ENCODE measurements at places on chromosomes 11 and 22.

GRCh38 chr22:26362471-26362870 is 66.6 kb upstream of the ASPHD2 start:
- no peak for DNase-seq

DNA sequence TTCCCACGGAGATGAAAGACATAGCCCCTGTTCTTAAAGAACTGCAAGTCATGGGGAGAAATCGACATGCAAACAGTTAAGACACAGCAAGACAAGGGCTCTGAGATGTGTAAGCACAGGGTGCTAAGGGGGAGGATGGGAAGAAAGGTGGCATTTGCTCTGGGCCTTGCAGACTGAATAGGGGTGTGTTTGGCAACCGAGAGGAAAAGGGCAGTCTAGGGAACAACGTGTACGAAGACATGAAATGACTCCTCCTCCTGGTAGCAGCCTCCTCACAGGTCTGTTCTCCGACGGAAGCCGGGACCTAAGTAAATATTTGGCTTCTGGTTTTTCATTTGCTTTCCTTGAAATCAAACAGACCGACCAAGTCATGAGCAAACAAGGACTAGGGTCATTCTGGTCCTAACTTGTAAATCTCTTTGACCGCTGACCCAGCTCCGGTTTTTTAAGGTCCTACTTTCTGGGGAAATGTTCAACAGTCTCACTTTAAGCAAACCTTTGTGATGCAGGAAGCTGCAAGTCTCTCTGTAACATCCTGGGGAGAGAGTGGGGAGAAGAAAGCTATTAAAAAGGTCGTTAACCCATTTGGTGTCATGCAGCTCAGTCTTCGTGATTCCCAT is 19.7 kb downstream of the NNMT start:
- peak; percentile 19 for DNase-seq

GRCh38 chr11:134640536-134640935 is 228.5 kb upstream of the B3GAT1 start:
- no peak for DNase-seq

DNA sequence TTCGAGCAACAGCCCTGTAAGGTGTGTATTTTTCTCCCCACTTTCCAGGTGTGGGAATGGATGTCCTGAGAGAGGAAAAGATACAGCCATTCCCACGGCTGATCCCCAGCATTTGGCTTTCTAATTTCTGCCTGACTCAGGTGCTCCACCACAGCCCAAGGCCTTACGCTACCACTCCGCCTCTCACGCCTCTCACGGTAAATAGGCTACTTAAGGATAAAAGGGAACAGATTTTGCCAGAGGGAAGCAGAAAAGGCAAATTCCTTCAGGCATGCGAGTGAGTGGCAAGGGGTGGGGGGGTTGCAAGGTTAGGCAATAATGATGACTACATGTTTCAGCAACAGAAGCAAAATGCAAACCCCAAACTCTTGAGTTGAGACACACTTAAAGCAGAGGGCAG is 9.2 kb downstream of the PVALB start:
- DNase-seq, result no peak

DNA sequence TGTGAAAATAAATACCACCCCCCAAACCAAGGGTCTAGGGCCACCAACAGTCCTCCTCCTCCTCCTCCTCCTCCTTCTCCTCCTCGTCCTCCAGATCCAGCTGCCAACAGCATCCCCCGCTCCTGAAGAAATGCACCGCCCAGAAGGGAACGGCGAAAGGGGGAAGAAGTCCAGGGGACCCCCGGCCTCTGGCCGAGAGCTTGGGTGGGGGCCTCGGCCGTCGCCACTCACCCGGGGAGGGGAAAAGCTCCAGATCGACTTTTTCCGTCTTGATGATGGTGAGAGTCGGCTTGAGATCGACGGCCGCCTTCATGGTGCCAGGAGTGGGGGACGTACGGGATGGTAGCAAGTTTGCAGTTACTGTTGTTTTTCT is 65.7 kb downstream of the ETS1 start:
- no peak for DNase-seq

- DNase-seq, result no peak
Observed at GRCh38 chr11:3775736-3776406, 21.5 kb downstream of the NUP98 start.

DNA sequence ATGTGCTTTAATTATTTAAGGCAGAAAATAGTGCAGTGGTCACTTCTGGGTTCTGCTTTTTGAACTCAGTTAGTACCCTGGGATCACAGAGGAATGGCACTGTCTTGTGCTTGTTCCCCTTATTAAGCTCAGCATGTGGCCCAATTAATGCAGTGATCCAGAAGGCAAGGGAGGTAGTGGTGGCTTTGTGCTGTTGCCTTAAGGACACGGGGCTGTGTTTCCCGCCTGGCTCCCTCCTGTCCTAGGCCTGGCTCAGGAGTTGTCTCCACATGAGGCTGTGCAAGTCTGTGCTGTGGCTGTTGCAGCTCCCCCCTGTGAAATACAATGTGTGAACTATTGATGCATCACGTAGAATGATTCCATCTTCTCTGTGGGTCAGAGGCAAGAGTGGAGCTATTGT is 49.2 kb upstream of the CABP7 start:
- DNase-seq, result no peak

- DNase-seq, result no peak
Observed at GRCh38 chr11:110720431-110721275, 8.4 kb upstream of the ARHGAP20 start.

DNA sequence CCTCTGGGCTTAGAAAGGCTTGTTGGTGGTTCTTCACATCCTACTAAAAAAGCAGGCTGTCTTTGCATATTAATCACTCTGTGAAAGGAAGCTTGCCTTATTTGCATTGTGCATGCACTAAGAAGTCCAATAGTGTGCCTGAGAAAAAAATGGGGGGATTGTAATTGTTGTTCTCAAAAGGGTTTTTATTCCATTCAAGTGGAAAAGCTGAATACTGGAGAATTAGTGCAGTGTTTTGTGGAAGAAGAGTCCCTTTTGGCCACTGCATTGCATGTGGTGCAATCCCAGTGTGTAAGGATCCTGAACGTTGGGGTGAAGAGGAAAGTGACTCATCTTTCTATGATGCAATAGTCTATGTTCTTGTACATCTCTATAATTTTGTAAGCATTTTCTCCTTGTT is 16.5 kb downstream of the NCAM1 start:
- DNase-seq, result no peak

DNA sequence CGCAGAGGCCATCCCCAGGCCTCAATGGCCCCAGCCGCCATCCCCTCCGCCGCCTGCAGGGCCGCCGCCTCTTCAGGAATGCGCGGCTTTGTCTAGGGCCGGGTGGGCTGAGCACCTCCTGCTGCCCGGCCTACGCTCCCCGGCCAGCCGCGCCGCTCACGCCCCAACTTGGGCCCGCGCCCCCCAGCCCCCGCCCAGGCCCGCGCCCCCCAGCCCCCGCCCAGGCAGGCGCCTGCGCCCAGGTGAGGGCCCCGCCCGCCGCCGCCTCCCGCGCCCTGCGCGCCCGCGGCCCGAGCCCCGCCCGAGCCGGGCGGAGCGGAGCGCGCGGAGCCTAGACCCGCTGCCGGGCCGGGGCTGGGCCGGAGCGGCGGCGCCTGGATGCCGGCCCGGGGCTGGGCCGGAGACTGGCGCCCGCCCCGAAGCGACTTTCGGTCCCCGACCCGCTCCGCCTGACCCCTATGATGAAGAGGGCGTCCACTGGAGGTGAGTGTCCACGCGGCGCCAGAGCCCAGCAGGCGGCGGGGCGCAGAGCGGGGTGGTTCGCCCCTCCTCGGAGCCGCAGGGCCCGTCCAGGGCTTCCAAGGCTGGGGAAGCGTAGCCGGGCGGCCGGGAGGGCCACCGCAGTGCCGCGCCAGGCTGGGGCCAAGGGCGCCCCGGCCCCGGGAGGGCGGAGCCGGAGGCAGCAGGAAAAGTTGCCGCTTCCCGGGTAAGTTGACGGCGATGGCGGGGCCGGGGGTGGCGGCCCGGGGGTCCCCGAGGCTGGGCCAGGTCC is 34.3 kb upstream of the PRODH start:
- DNase-seq, result peak; percentile 2

GRCh38 chr22:22748297-22748743 is 103.9 kb downstream of the GGTLC2 start:
- peak; percentile 40 for DNase-seq

DNA sequence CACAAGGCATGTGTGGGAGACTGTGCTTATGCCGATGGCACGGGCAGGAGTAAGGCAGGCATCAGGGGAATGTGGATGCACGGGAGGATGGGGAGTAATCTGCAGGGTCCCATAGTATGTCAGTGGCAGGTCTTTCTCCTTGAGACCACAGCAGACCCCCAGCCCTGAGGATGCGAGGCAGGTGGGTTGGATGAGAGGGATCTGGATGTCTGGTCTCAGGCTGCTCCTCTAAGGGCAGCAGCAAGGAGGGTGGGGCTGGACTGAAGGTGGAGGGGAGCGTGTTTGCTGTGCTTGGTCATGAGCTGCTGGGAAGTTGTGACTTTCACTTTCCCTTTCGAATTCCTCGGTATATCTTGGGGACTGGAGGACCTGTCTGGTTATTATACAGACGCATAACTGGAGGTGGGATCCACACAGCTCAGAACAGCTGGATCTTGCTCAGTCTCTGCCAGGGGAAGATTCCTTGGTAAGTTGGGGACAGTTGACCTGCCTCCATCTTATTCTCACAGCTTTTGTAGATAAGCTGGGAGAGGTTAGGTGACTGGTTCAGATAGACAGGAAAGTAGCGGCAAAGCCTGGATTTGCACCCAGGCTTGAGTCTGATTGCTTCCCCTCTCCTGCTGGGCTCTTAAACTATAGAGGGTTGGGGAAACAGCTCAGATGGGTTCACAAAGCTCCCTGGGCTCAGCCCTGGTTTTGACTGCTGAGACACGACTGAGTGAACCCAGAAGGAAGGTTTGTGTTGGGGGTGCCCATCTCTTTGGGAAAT is at the start of gene APOL1:
APOL1 (plus strand) TSS at position 380 of the 769 bp plus-strand sequence. CDS start 1,823 bp downstream, outside the sequence.
- DNase-seq, result peak; percentile 94

DNA sequence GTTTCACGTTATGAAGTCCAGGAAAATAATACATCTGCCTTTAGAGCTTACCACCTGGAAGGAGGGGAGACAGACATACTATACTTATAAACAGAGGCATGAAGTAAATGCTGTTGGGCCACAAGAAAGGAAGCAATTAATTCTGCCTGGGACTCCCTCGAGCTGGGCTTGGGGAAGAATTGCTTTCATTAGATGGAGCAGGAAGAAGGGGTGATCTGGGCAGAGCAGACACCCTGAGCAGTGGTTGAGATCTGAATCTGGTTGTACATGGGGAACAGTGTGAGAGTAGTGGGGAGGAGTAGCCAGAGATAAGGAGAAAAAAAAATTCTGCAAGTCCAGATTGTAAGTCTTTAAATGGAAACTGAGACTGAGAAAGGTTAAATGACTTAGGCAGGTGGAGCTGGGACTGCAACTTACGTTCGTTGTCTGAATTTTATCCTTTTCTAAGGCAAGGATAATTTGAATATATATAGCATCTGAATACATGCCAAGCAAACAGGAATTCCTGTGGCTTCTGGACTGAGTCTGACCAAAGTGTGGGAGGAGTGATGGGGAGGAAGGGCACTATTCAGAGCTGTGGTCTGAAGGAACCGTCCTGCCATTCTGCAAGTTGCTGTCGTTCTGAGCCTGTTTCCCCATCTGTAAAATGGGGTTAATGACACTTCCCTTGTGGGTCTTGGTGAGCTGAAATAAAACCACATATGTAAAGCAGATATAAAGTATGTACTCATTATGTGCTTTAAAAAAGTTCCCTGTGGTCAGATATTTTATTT is 7.9 kb downstream of the NCAM1 start:
- DNase-seq, result no peak

GRCh38 chr11:126969865-126970479 is 30.6 kb downstream of the KIRREL3 start:
- DNase-seq, result no peak

GRCh38 chr11:45470151-45470793 is 184.1 kb upstream of the SYT13 start:
- DNase-seq, result no peak

DNA sequence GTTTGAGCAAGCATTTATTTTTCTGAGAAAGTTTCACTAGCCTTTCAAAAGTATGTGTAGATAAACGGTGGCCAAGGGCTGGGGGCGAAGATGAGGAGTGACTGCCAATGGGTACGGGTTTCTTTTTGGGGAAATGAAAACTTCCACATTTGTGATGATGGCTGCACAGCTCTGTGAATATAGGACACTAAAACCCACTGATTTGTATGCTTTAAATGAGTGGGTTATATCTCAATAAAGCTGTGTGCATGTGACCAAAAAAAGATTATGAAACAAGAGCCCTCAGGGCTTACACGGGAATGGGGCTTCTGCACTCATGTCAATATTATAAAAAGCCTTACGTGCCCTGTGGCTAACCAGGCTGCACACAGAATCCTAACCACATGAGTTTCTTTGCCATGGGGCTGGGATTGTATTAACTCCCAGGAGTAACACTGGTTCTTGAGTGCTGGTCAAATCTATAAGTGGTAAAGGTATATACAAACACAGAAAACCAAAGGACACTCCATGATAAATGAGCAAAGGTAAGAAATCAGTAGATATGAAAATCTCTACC is 31.3 kb downstream of the ABCC8 start:
- no peak for DNase-seq

- DNase-seq, result no peak
Observed at GRCh38 chr11:27705873-27706820, 5.9 kb upstream of the BDNF start.

GRCh38 chr11:45663486-45664375 is 1.7 kb downstream of the CHST1 start:
- no peak for DNase-seq

DNA sequence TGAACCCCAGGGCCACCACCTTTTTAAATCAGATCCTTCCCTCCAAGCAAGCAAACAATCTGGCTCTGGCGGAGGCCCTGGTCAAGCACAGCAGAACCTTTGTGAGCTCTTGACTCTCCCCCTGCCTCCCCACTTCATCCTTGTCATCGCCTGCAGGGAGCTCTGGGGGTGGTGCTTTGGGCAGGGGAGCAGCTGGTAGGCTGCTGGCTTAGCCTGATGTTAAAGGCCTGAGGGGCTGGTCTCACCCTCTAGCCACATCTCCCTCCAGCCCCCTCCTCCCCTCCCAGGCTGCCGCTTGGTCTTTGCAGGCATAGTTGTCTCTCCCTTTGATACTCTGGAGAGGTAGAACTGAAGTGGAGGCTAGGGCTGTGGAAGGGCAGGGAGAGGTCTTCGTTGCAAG is 50.9 kb downstream of the THAP12 start:
- no peak for DNase-seq

GRCh38 chr11:122755409-122755808 is 82.9 kb upstream of the CRTAM start:
- DNase-seq, result peak; percentile 24

- DNase-seq, result no peak
Observed at GRCh38 chr11:70532731-70533130, 134.4 kb downstream of the CTTN start.

DNA sequence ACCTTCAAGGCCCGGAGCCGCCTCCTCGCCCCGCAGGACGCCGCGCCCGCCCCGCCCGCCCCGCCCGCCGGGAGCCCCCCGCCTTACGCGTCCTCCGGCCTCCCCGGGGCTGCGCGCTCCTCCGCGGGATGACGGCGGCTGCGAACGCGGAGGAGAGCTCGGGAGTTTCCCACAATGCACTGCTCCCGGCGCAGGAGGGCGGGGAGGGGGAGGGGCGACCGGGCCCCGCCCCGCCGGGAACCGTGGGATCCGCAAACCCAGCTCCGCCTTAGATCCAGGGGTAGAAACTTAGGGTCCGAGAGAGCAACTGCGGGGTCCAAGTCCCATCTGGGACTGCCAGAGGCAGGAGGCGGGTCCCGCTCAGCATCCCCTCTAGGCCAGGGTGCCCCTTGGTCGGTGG is at the start of gene CEND1:
CEND1 (minus strand) TSS at position 148 of the 400 bp plus-strand sequence. CDS start 1,514 bp downstream, outside the sequence.
- DNase-seq, result no peak

Data from small intestine (tissue), 16 donors.